ENCODE measurements at places on chromosomes 16 and 17.

DNA sequence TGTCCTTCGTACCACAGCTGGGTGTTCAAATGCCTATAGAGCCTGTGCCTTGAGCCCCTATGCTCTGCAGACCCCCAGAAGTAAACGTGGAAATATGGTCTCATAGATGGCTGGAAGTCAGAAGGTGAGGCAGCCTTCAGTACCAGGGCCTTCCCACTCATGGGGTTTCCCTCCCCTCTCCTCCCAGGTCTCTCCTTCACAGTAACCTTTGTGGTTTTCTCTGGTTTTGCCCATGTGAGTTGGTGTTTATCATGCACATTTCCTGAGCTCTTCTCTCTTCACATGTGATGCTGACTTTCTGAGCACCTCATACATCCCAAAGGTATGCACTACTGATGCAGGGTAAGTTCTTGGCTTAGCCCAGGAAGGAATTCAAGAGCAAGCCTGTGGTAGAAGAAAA is 35.4 kb downstream of the TMEM114 start:
- no peak for DNase-seq

DNA sequence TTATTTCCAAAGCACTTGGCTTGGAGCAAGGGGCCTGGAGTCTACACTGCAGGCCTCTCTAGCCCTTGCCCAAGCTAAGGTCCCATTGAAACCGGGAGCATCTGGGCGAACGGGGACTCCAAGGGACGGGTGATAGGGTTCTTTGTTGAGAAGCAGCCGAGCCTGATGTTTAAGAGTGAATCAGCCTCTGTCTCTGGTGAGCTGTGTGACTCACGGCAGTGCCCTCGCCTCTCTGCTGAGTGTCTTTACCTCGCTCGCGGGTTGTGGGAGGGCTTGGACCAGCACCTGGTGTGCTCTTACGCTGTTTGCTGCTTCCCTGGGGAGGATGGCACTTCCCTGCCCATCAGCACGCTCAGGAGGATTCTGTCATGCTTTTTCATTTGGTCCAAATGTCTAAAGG is 1.3 kb downstream of the HGS start:
- no peak for DNase-seq

DNA sequence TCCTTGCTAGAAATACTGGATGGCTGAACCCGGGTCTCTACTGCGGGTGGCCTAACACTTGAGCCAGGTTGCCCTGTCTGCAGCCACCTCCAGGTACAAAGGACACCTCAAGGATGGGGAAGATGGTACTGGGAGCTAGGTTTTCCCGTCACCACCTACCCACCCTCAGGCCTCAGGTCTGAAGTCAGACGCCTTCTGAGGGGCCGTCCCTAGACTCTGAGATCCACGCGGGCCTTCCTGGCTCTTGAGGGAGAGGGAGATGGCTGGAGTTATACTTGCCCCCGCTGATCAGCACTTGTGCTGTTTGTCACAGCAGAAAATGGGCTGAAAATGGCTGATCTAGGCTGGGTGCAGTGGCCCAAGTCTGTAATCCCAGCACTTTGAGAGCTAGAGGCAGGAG is 10.6 kb downstream of the TRPV3 start:
- DNase-seq = no peak

DNA sequence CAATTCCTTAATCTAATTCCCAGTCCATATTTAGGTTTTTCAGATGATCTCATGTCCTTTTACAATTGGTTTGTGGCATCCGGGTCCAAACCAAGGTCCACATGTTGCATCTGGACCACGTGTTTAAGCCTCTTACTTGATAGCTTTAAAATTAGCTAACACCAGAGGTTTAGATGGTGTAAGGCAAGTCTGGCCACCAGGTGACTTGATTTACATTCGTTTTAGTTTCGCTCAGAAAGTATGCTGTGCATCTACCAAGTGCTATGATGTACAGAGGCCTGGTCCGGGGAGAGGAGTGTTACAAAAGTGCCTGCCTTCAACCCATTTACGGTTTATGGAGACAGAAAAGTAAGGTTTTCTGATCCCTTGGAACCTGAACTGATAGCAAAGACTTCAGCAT is 878 bp upstream of the DNAJA2 start:
- peak; percentile 3 for DNase-seq

- no peak for DNase-seq
Observed at GRCh38 chr16:87125206-87126155, 191.7 kb downstream of the C16orf95 start.

- no peak for DNase-seq
Observed at GRCh38 chr17:50439008-50439407, 13.0 kb downstream of the ACSF2 start.

DNA sequence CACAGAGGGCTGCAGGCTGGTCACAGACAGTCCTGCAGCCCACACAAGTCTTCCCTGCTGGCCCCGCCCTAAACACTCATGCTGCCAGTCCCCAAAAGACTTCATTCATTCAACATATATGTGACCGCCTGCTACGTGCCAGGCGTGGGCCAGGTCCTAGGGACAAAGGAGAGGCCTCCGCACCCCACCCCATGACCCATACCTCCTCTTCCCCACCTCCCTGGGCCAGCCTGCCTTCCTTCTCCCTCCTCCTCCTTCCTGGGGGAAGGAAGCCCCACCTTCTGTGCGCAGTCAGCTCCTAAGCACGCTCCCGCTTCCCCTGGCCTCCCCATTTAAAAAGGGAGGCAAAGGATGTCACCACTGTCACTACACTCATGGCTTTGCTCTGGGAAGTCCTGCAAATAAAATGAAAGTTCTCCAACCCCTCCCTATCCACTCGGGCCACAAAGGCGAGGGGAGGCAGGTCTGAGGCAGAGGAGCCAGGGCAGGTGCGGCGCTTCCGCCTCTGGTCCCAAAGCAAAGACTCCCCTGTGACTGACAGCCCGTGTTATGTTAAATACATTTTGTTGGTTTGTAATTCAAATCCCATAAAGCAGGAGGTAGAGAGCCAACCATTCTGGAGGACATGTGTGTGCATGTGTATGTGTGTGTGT is 9.0 kb downstream of the DNAAF8 start:
- DNase-seq = no peak

DNA sequence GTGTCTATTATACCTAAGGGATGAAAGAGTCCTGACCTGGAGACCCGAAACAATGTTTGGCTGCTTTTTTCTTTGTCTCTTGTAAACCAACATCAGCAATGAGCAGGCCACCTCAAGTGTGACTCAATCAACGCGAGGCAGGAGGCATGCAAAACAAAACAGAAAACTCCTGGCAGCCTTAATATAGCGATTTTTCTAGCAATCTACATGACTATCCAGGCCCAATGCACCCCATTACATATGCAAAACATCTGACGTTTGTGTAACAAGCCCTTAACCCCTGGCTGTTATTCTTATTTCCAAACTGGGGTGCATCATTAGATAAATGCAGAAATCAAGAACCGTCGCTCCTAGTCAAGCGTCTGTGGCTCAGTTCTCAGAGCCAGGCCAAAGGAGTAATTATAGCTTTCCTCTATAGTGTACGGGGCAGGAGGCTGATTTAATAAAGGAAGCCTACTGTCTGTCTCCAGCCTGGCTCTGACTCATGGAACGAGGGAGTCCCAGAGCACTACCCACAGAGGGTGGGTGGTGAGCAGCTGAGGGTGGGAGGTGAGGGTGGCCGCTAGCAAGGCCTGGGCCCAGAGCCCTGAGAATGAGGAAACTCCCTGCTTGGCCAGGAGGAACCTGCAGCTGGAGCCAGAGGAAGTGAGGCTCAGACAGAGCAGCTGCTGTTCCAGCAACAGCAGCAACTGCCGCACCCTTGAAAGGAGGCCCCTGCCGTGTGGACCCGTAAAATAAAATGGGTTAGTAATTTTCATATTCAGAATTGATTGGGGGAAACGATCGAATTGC is 43.9 kb downstream of the CHD9 start:
- DNase-seq = peak; percentile 52

- no peak for DNase-seq
Observed at GRCh38 chr16:18803569-18804462, 2.5 kb upstream of the ARL6IP1 start.

GRCh38 chr17:48873209-48873608 is 19.4 kb upstream of the ATP5MC1 start:
- no peak for DNase-seq

Measured in effector memory CD8-positive, alpha-beta T cell (primary cell).